CD8-positive, alpha-beta T cell (primary cell): ENCODE measurements at places on chromosomes 3 and 15.

DNA sequence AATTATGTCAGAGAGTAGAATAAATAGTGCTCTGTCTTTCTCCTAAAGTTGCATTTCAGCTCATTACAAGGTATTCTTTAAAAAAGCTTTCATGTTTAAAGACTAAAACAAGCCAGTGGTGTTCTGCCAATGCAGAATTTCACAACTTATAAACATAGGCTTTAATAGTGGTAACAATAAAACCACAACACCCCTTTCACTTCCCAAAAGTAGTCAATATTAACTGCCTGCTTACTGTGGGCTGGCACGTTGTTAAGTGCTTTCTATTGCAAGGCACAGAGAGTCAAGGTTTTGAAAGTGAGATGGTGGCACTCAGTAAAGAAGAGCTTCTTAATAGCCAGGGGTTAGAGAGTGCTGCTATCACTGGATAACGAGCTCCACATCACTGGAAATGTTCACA is 8.4 kb upstream of the RTP1 start:
- no peak for DNase-seq

DNA sequence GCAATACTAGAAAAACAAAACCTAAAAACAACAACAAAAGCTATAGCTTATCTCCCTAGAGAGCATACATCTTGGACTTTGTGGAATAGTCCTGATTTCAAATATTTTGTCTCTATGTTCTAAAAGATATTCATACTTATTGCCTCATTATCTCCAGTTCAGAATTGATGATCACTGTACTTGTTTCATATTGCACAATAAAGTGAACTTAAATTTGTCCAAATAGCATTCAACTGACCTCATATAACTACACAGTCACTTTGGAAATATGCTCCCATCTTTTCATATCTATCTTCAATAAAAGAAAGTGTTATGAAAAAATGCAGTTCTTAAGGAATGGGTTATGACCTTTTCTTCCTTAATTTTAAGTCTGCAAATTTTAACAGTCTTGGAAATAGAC is 228.6 kb upstream of the CMC1 start:
- no peak for DNase-seq

GRCh38 chr3:178343433-178344038 is 192.7 kb upstream of the KCNMB2 start:
- DNase-seq: no peak

DNA sequence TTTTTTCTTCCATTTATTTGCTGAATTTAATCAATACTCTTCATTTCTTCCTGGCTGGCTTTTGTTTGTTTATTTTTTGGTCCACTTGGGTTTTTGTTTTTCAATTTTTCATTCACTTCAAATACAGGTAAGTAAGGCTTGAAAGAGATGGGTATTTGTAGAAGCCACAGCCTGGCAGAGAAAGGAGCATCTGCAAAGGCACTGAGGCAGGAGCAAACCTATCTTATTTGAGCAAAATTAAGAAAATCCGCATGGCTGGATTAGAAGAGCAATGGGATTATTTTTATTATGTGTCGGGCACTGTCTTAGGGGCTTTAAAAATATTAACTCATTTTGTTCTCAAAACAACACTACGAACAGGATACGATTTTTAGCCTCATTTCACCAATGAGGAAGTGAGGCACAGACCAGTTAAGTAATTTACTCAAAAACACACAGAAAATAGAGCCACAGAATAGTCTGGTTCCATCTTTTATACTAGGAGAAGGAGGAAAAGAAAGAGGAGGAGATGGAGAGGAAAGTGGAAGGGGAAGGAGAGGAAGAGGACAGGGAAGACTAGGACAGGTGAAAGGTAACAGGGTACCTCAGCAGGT is 35.1 kb upstream of the CCDC80 start:
- DNase-seq: no peak

GRCh38 chr3:123256256-123256655 is 54.5 kb downstream of the SEC22A start:
- DNase-seq: no peak
